HAP-1 (cell line): ENCODE measurements at places on chromosomes 16 and 17.

DNA sequence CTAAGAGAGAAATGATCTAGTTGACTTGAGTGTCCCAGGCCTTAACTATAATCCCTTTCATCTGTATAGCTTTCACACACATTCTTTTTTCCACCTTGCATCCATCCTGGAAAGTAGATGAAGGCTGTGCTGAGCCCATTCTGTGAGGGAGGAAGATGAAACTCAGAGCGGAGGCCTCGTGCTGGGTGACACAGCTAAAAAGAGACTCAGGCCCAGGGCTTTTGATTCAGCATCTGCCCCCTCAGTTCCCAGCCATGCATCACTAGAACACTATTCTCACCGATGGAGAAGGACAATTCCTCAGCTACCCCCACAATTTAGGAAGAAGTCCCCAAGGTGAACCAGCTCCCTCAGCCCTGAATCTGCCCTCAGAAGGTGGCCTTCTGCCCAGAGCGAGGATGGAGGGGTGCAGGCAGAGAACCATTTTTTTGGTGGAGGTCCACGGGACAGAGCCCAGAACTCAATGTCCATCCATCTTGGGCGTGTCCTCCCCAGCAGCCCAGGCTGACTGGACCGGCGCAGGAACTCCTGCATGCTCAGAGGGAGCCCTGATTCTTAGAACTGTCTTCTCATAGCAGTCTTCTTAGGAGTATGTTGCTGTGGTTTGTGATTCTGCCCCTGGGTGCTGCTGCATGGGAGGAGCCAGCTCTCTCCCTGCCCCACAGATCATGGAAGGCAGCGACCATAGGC is 5.8 kb upstream of the MYCBPAP start:
- DNase-seq: no peak

DNA sequence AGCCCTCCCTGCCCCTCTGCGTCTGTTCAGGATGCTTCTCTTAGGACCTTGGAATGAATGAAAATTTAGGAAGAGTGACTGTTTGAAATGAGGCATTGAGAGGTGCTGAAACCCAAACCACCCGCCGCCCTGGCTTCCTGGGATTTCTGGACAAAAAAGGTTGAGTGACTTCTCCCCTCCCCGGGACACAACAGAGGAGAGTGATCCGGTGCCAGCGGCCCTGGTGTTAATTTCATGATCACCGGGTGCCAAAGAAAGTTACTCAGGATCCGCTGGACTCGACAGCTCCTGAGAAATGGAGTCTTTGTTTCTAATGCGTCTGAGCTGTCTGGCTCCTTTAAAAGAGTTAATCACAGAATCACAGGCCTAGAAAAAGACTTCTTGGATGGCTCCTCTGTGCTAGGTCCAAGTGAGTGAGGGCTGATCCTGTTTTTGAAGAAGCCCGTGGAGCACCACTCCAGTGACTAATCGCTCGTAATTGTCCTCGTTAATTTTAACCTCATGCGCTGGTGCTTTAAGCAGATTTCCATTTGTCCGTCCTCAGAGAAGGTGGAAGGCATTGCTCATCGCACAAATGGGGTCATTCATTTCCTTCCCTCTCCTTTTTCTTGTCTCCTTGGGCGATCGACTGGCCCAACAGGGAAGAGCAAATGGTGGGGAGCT is 144.4 kb upstream of the ZFHX3 start:
- no peak for DNase-seq

DNA sequence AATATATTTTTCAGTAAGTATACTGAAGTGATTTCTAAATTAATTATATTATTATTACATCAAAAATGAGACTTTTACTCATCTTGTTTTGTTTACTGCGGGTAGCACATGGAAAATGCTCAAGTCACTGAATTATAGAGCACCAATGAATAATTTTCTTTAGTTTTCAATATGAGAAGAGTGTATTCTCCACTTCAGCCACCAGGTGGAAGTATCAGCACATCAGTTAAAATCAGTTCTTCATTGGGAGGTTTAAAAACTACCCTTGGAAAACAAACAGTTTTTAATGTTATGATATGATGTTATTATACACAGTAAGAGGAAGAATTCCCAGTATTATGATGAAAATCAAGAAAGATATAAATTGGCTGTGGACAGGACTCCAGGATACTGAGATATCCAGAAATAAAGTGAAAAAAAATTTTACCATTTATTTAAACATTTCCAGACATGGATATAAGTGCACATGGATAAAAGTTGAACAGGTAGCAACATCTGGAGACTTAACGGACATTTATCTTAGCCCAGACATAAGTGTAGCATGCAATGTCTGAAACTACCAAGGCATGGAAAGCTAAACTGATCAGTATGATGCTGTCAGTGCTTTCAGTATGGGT is 467.3 kb downstream of the KCNJ2 start:
- DNase-seq: peak; percentile 16

DNA sequence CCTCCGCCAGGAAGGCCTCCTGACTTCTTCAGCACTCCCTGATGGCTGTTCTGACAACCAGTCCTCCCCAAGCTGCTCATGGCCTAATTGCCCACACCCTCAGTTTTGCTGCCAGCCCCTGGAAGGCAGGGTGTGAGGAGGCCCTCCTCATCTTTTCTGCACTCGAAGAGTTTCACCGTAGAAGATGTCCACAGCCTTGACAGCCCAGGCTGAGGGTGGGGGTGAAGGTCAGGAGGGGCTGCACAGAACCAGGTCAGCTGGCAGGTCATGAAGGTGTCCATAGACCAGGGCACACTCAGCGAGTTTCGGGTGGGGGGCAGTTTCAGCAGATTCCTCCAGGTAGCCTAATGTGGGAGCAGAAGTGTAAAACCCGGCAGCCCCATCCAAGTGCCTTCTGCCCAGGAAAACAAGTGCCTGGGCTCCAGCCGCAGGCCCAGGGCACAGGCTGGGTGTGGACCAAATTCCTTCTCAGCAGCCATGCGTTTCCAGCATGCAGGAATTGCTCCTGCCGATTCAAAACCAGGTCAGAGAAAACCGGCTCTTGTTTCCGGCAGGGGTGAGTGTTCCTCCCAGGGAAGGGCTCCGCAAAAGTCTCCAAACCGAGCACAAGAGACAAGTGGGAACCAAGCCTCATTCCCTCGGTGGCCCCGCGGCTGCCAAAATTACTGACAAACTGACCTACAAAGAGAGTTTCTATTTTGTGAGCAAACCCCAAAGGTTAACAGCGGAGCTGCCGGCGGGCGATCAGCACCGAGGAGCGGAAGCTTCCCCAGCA is 228.8 kb downstream of the C16orf78 start:
- DNase-seq: no peak

DNA sequence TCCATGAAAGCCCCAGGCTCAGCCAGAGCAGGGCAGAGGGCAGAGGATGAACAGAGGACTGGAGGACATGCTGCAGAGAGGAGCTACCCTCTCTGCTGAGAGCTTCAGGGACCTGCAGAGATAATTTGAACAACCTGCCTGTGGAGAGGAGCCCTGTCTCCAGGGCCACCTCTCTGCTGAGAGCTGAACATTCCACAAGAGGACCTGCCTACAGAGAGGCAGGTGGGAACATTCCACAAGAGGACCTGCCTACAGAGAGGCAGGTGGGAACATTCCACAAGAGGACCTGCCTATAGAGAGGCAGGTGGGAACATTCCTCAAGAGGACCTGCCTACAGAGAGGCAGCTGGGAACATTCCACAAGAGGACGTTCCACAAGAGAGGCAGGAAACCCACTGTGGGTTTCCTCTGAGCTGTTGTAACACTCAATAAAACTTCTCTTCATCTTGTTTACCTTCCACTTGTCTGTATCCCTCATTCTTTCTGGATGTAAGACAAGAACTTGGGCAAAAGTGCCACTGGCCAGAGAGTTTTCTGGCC is 551.9 kb upstream of the CA10 start:
- DNase-seq: no peak

GRCh38 chr16:30054451-30054850 is 11.1 kb upstream of the ALDOA start:
- no peak for DNase-seq

DNA sequence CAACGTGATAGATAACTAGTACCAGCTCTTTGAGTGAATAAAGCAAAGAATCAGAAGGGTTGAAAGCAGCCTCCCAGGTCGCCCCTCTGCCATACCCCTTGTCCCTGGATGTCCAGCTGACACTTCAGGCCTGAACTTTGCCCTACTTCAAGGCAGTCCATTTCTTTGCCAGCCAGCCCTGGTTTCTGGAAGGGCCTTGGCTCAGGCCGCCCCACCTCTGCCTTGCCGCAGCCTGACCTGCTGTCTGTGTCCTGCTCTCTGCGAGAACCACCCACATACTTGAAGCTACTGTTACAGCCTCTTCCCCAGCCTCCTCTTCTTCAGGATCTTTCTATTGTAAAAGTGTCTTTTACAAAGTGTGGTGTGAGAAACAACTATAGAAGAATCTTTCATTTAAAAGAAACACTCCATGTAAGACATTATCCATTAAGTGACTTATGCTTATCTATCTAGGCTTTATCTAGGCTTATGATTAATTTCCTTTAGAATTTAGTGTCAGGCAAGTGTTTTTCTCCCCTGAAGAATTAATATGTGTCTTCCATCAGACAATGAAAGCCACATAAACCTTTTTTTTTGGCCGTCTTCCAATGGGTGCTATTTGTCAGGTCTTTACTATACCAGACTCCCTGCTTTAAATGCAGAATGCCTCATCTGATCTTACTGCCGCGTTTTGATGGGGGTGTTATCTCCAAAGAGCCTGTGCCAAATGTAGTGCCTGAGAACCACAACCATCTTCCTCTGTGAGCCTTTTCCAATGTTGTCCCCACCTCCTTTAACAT is 133.9 kb downstream of the SOCS1 start:
- peak; percentile 17 for DNase-seq

DNA sequence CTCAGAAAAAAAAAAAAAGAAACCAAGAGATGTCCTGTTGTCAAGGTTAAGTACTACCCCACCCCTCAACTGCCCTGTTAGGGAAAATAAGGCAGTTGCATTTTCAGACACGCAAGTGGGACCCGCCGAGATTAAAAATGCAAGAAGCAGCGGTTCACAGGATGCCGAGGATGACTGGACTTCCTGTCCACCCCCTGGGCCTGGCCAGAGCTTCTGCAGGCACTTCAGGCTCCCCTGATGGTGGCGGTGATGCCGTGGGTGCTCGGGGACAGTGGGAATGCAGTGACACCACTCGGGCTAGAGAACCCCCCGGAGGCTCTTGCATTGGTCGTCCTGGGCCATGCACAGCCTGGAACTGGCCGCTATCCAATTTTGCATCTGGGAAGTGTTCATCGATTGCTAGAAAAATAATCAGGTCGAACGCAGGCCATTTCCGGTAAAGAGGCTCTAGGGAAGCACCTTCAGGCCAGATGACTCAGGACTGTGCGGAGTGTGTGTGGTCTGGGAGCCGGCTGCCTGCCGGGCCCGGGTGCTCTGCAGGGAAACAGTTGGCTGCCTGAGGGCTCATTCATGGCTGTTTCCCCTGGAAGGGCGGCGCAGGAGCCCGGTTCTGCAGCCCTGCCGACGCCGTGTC is 13.4 kb upstream of the CRISPLD2 start:
- DNase-seq: no peak

DNA sequence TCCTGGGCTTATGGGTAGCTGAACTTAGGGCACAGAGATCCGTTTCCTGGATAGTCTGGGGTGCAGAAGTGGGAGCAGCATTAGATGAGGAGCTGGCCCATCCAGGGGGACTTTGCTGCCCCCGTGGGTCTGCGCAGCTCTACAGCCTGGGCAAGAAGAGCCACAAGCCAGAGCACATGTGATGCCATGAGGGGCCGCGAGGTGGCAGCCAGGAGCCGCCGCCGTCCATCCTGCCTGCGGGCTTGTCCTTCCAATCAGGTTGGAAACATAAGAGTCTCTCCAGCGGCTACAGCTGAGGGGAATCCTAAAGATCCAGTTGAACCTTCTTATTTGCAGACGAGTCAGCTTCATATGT is 21.9 kb downstream of the C1QTNF1 start:
- peak; percentile 84 for DNase-seq

- peak; percentile 77 for DNase-seq
Observed at GRCh38 chr17:29617481-29618271, 5.0 kb downstream of the CORO6 start.

GRCh38 chr17:79126139-79126538 is 51.5 kb downstream of the ENGASE start:
- no peak for DNase-seq

DNA sequence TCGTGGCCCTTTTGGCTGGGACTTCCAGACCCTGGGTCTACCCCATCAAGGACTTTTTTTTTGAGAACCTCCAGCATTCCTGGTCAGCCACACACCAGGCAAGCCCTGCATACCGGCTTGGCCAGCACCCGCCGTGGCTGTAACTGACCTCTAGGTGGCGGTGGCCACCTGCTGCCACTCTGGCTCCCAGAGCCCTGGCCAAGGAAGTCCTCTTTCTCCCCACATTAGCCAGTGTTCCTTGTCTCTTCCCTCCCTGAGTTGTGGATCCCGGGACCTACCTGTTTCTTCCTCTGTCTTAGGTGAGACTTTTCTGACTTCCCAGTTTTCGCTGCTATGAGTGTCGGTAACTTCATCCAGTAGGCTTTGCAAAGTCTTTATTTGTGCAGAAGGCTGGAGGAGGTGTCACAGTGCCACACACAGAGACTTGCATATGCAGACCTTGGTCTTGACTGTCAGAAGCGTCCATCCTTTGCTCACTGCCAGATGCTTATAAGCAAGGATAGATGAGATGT is 348.3 kb downstream of the CPPED1 start:
- peak; percentile 5 for DNase-seq

DNA sequence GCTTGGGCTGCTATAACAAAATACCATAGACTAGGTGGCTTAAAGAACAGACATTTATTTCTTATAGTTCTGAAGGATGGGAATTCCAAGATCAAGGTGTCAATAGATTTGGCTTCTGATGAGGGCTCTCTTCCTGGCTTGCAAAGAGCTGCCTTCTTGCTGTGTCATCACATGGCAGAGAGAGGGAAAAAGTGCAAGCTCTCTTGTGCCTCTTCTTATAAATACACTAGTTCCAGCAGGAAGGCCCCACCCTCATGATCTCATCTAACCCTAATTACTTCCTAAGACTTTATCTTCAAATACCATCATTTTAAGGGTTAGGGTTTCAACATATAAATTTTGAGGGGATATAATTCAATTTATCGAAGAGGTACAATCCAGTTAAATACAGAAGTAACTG is 30.6 kb downstream of the ABCA9 start:
- no peak for DNase-seq

DNA sequence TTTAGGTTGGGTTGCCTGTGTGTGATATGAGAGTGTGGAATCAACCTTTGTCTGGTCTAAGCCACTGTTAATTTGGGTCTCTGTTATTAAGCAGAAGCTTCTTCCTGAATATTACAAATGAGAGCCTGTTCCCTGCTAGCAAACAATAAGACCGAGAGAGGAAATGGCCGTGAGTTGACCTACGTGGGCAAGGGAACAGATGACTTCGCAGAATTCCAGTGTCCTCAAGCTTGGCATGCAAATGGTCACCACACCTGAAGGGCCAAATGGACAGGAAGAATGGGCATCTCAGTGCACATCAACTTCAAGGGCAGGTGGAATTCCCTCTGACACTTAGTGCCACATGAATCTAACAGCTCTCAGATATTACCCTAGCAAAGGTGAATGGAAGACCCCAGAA is 250.8 kb upstream of the FOXF1 start:
- DNase-seq: no peak

DNA sequence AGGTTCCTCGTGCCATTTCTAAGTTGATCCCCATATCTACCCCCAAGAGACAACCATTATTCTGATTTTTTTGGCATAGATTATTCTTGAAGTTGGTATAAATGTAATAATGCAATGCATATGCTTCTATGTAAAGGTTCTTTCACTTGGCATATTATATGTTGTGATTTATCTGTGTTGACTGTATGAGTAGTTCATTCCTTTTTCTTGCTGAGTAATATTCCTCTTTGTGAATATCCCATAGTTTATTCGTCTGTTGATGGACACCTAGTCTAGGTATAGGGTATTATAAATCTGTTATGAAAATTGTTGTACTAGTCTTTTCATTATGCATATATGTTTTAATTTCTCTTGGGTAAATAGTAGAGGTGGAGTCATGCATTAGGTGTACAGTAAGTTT is 36.6 kb downstream of the TANC2 start:
- no peak for DNase-seq
